Placental pericyte (primary cell): ENCODE measurements at places on chromosomes 6 and 20. TPM values are rescaled to one million over a fixed set of nuclear protein-coding genes. Genes with fewer than 3 reads are reported as not detected.

Gene UBD
- not detected in 2 replicates for total RNA-seq

Gene SYNJ2
- total RNA-seq = 24.1 and 89.8 TPM in 2 replicates

Gene HCRTR2
- not detected in 2 replicates for total RNA-seq

Gene CTAGE9
- not detected in 2 replicates for total RNA-seq

Gene IL20RA
- total RNA-seq = 0.14 TPM in 1 of 2 replicates, not detected in the other

Gene TRIM10
- total RNA-seq = not detected in 2 replicates

Gene SLC17A3
- not detected in 2 replicates for total RNA-seq

Gene MUC22
- total RNA-seq = not detected in 2 replicates

Gene SIRPB1
- 1.4 and 2.2 TPM in 2 replicates for total RNA-seq

Gene FRK
- total RNA-seq = 0.29 and 0.44 TPM in 2 replicates

Gene RSPO3
- total RNA-seq = 0.57 and 0.66 TPM in 2 replicates

Gene SCRT2
- not detected in 2 replicates for total RNA-seq

Gene SLC22A7
- not detected in 2 replicates for total RNA-seq

Gene HRH3
- total RNA-seq = not detected in 2 replicates

Gene MCCD1
- not detected in 2 replicates for total RNA-seq

Gene DCDC2
- total RNA-seq = under 0.01 and 0.14 TPM in 2 replicates

Gene RXRB
- total RNA-seq = 23.5 and 24.5 TPM in 2 replicates

Gene SCGN
- not detected in 2 replicates for total RNA-seq

Gene PAX1
- total RNA-seq = not detected in 2 replicates

Gene NOX3
- under 0.01 TPM in 1 of 2 replicates, not detected in the other for total RNA-seq

Gene SMLR1
- not detected in 2 replicates for total RNA-seq

Gene DST
- total RNA-seq = 263 and 349 TPM in 2 replicates

Gene LY6G6C
- not detected in 2 replicates for total RNA-seq

Gene SEC23B
- total RNA-seq = 74.4 and 132 TPM in 2 replicates

Gene MKKS
- total RNA-seq = 5.3 and 7.9 TPM in 2 replicates

Gene TRIM31
- not detected in 2 replicates for total RNA-seq

Gene TUBB2B
- 1.5 and 5.2 TPM in 2 replicates for total RNA-seq

Gene PCK1
- total RNA-seq = not detected in 2 replicates

Gene STX11
- total RNA-seq = 1.0 and 2.6 TPM in 2 replicates

Gene NANP
- 6.3 and 11.3 TPM in 2 replicates for total RNA-seq

Gene BMP2
- total RNA-seq = 6.8 and 45.2 TPM in 2 replicates

Gene BFSP1
- total RNA-seq = 3.9 and 4.7 TPM in 2 replicates

Gene E2F1
- 0.66 and 19.8 TPM in 2 replicates for total RNA-seq

Gene CCN6
- not detected in 2 replicates for total RNA-seq

Gene SLCO4A1
- total RNA-seq = 0.44 and 6.6 TPM in 2 replicates

Gene MATN4
- total RNA-seq = 0.22 TPM in 1 of 2 replicates, not detected in the other
